ENCODE measurements at places on chromosomes 3 and 15.

DNA sequence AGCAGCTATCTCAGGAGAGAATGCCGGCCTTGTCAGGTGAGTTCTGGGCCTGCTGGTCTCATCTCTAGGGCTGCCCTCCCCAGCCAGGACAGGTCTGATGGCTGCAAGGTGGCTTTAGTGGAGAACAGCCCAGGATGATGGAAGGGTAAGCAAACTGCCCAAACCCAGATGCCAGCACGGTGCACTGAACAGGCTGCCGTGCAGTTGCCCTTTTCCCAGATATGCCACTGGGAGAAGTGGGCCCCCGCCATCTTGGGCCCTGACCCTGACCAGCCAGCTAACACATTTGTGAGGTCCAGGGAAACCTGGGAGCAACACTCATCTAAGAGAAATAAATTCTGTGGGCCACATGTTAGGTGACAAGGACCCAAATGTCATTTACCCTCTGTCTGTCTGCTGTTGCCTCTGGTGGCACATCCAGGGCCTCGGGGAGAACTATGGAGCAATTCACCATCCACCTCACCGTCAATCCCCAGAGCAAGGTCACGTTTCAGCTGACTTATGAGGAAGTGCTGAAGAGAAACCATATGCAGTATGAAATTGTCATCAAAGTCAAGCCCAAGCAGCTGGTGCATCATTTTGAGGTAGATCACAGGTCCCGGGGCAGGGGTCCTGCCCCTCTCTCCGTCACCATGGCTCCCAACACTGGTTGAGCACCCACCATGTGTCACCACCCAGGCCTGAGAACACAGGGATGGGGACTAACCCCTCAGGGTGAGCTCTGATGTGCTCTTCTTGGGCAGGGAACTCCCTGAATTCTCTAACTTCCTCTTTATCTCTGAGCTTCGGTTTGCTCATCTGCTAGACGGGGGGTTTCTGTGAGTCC is 1.8 kb downstream of the ITIH1 start:
- ATAC-seq, result peak; percentile 90

DNA sequence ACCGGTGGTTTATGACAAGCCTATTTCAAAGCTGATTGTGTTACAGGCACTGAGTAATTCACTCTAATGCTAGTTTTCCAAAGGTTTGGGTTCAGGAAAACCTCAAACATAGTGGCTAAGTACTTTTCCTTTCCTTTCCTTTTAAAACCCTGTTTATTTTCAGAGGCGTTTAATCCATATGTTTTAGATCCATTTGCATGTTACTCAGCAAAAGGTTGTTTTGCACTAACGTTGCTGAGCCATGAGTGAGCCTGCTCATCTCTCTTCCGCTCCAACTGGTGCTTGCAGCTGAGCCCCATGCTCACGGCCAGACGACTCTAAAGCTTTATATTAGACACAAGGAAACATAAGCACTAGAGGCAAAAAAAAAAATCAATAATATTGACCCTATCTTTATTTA is 9.4 kb downstream of the CEMIP start:
- ATAC-seq, result no peak

DNA sequence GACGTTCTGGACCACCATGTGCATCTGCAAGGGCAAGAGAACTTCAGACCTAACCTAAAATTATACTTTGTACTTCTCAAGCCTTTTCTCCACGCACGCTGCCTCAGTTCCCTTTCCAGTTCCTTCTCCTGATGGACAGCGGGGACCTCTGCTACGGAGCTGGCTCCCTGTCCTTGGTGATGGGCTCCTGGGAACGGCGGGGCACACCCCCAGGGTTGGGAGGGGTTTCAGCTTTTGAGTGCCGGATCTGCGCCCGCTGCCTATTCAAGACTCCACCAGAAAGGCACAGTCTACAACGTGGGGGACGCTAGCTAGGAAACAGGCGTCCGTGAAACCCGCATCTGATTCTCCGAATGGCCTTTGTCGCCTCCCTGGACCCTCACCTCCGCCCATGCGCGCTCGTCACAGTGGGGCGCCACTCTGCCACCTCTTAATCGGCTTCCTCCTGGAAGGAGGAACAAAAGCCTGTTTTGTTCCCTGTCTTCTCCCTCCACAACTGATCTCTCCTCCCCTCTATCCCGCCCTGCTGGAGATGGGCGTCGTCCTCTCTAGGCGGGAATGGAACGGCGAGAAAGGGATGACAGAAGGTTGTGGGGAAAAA is 2.2 kb downstream of the GPR149 start:
- ATAC-seq, result no peak

- no peak for ATAC-seq
Measured at GRCh38 chr3:195801251-195802183, 10.2 kb downstream of the MUC4 start.

DNA sequence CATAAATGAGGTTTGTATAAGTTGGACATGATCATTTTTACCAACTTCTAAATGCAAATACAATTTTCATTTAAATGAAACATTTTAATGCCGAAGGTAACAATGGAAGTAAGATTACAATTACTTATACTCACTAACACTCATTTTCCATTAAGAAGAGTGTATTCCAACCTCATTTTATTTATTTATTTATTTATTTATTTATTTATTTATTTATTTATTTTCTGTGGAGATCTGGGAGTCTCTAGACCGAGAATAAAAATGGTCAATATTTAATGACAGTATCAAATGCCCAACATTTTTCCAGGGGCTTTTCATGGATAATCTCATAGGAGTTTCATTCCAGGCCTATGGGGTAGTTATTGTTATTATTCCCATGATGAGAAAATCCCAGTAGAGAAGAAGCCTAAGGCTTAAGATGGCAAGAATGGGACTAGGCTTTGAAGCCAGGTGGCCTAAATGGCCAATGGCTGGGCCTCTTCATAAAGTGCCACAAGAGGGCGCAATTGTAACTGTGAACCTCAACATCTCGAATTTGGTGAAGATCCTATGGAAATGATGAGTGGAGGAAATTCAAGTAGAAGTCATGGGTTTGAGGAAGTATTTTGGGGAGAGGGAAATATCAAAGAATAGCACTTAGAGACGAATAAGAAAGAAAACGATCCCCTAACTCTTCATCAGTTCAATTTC is 21.3 kb downstream of the VGLL3 start:
- no peak for ATAC-seq

GRCh38 chr3:168117853-168118313 is 22.2 kb upstream of the GOLIM4 start:
- no peak for ATAC-seq

DNA sequence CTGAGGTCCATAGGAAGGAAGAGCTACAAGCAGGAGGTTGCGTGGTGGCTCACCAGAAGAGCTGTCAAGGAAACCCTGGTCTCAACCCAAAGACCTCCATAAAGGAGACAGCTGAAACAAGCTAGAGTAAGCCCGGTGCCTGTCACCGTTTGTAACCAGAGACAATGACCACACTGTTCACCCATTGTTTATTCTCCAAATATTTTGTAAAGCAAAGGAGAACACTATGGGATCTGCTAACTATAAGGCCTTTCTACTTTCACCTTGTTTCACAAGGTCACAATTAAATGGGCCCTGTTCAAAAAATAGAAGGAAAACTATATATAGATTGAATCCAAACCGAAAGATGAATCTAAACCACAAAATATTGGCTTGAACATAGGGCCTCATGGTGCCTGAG is 128.9 kb upstream of the TPRG1 start:
- no peak for ATAC-seq

All from stimulated activated memory B cell treated with anti-CD40 and anti-IgM and Interleukin-4, amounts not matched to agents 10 μg/mL and 1 μg/mL and 100 μg/mL, for 72 hours (primary cell).